ENCODE measurements at places on chromosomes 2 and 18. TPM values are rescaled to one million over a fixed set of nuclear protein-coding genes. Genes with fewer than 3 reads are reported as not detected.

DNA sequence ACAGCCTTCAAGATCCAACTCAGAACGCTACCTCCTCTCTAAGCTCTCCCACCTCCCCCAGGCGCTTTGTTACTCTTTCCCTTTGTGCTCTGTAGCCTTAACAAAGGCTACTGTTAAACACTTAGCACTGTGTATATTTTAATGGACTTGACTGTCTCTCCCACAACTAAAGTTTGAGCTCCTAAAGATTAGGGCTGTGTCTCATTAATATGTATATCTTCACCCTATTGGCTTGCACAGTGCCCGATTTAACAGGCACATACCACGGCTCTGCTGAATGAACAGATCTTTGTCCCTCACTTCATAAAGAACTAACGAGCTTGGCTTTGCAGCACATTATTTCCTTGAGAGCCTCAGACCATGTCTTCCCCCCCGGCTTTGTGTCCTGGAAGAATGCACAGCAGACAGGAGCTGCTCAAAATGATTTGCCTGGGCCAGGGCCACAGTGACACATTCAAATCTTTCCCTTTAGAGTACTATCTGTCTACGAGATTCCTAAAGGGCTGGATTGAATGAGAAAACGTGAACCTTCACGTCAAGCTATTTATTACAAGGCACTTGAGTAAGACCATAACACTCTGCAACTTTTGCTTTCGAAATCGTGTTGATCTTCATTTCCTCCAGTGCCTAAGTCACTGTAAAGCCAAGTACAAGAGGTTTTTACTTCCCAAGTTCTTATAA, 22.1 kb downstream of the ABHD3 start:
- peak; percentile 11 for DNase-seq

DNA sequence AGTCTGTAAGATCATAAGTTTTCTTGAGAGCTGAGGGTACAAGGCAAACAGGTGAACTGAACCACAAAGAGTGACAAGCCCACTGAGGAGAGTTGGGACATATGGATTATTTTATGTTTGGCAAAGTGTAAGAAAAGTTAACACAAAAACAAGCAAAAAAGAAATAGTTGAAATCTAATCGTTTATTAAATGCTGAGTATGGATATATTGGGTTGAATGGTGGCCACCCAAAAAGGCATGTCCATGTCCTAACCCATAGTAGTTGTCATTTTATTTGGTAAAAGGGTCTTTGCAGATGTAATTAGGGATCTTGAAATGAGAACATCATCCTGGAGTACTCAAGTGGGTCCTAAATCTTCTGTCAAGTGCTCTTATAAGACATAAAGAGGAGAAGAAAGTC, 24.9 kb upstream of the TWIST2 start:
- DNase-seq: no peak

DNA sequence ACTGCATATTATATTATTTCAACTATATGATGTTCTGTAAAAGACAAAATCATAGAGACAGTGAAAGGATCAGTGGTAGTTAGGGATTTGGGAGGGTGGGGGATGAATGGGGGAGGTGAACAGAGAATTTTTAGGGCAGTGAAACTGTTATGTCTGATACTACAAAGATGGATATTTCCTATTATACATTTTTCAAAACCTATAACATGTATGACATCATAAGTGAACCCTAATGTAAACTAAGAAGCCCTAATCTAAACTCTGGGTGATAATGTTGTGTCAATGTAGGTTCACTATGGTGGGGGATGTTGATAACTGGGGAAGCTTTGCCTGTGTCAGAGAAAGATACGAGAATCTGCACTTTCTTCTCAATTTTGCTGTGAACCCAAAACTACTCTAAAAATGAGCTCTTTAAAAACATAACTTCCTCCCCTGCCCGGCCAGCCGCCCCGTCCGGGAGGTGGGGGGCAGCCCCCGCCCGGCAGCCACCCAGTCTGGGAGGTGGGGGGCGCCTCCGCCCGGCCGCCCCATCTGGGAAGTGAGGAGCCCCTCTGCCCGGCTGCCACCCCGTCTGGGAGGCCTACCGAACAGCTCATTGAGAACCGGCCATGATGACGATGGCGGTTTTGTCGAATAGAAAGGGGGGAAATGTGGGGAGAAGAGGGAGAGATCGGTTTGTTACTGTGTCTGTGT, 234.4 kb downstream of the RPIA start:
- no peak for DNase-seq

DNA sequence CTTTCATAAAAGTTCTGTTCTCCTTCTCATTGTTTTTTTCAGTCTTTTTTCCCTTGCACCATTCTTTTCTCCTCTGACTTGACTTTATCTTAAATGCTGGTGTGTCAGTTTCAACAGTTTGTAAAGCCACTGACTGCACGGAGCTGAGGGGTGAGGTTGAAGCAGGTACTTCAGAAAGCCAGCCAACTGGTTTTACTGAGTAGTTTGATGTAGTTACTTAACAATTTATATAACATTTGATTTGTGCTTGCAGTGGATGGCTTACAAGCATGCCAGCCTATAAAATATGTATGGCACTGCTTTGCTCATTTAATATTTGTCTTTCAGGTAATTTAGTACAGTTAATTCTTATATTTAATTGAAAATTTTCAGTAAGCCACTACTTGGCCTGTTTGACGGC, 55.4 kb downstream of the FAM171B start:
- DNase-seq: no peak

DNA sequence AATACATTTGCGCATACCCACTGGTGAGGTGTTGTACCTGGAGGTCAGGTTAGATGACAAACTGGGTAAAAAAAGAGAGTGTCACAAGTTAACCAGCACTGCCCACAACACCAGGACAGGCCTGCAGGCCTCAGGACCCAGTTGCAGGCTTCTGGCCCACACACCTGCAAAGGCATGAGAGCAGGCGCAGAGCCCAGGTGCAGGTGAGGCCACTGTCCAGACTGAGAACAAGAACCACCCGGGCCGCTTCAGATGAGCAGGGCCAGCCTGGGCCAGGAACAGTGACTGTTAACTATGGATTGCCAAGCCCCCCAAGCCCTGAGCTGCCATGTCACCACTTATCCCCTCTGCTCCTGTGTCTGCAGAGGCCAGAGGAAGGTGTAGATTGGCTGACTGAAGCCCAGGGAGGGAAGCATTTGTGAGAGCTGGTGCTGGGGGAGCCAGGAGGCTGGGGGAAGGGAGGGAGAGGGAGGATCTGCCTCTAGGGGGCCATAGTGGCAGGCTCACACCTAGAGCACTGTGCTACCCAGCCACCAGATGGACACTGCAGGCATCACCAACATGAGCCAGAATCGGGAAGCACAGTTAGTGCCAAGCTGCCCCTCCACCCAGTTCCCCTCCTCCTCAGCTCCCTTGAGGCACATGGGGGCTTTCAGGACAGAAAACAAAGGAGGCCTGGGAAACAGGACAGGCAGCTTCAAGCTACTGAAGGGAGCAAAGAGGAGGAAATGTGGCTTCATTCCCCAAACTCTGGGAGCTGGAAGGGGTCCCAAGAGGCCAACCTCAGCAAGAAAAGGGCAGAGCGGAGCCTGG, 35.4 kb downstream of the SFXN5 start:
- no peak for DNase-seq

GRCh38 chr2:224436634-224437033, 34.7 kb upstream of the FAM124B start:
- DNase-seq: peak; percentile 78

GRCh38 chr2:69631402-69631801, 12.1 kb downstream of the AAK1 start:
- no peak for DNase-seq

GRCh38 chr2:140865837-140866236, 1265.0 kb downstream of the LRP1B start:
- DNase-seq: no peak

HSBP1L1 gene
- total RNA-seq: 43.1 TPM

Measured in mammary epithelial cell (primary cell).